ENCODE measurements at places on chromosomes 1 and 21.

DNA sequence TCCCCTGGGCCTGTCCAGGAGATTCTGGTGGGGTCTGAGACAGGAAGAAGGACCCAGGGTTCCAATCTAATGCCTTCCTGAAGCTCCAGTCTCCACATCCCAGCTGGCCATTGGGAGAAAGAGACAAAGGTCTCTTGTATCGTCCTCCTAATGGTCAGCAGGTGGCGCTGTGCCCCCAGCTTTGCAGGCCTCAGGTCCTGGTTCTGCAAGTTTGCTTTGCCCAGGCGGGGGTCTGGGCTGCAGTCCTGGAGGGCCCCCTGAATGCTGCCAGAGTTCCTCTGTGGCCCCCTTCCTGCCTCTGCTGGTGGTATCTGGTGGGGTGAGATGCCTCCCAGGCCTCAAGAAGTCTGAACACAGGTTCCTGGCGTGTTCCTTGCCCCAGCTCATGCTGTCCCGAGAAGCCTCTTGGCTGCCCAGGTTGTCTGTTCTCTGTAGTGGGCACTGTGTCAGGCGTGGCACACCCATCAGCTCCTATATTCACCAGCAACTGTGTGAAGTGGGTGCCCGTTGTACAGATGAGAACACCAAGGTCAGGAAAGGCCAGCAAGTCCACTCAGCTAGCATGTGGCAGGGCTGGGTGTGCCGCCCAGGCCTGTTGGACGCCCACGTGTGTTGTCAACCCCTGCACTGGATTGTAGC, 33.8 kb upstream of the CSF3R start:
- DNase-seq = peak; percentile 25

GRCh38 chr1:119647228-119647733, 785 bp downstream of the ZNF697 start:
- DNase-seq = no peak

GRCh38 chr21:28421716-28422524, 570.8 kb downstream of the LTN1 start:
- DNase-seq = no peak

DNA sequence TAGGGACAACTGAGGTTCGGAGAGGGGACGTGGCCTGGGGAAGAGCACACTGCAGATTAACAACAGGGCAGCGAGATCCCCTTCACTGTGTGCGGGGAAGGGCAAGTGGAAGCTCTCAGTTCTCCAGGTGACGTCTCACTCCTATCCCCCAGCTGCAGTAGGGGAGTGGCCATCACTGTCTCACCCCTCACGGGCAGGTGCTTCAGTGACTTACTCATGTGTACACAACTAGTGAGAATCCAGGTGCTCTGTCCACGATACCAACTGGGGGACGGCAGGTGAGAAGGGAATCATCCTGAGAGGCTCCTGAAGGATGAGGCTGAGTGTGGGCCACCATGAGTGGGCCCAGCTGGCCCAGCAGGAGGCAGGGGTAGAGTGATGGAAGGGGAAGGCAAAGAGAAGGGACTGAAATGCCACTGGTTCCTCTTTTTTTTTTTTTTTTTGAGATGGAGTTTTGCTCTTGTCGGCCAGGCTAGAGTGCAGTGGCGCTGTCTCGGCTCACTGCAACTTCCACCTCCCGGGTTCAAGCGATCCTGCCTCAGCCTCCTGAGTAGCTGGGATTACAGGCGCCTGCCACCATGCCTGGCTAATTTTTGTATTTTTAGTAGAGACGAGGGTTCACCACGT, 25.9 kb downstream of the RHBG start:
- no peak for DNase-seq

DNA sequence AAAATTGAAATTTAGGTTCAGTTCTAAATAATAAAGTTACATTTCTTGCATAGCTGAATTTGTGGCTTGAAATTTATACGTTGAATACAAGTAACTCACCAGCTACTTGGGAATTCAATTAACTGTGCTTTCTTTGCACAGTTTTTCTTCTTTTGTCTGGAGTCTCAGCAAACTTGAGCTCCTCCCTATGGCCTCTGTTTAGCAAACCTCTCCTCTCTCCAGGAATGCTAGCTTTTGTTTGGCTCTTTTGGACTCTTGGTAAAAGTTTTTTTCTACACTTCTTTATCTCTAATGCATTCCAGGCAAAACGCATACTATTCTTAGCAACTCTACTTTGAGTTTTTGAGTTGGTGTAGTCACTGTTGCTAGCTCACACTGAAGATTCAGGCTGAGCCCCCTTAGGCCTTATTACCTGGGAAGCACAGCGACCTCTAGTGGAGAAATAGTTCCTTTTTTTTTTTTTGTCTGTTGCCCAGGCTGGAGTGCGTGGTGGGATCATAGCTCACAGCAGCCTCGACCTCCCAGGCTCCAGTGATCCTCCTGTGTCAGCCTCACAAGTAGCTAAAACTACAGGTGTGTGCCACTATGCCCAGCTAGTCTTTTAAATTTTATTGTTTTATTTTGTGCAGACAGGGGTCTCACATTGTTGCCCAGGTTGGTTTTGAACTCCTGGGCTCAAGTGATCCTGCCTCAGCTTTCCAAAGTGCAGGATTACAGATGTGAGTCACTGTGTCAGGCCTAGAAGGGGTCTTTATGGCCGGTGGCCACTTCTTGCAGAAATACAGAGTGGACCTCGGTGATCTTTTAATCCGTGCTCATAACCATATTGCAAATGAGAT, 61.7 kb downstream of the CASQ2 start:
- DNase-seq = no peak

- DNase-seq = no peak
These were observed 24.8 kb downstream of the PGM1 start for GRCh38 chr1:63618011-63618410.

GRCh38 chr1:16718908-16719533, 21.3 kb upstream of the RNU1-4 start:
- DNase-seq = no peak

DNA sequence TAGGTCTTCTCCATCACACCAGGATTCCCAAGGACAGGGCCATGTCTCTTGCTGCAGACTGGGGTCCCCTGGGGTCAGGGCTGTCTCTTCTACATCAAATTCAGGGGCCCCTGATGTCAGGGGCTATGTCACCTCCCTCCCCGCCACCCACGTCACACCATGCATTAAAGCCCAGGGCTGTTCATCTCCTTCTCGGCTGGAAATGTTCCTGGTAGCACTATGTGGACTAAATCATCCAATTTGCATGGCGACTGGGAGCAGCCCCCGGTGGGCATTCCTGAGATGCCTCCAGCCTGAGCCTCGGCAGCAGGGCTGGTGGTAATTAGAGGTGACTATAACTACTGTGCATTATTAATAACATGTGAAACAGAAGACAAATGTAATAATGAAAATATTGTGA, 151.7 kb upstream of the HMGB4 start:
- no peak for DNase-seq

DNA sequence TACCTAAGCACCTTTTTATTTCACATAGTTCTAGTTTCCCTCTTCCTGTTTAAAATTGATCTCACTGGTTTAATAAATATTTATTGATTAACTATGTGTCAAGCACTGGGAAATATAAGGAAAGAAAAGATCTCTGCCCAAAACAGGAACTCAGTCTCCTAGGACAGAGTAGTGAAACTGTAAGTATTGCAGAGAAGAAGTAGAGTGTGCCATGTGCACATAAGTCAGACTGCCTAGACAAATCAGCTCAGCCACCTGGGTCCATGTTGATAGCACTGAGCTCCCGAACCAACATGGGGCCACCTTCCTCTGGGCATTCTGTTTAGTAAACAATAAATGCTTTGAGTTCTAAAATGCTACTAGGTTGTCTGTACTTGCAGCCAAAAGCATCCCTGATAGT, 9.8 kb upstream of the SSX2IP start:
- no peak for DNase-seq

DNA sequence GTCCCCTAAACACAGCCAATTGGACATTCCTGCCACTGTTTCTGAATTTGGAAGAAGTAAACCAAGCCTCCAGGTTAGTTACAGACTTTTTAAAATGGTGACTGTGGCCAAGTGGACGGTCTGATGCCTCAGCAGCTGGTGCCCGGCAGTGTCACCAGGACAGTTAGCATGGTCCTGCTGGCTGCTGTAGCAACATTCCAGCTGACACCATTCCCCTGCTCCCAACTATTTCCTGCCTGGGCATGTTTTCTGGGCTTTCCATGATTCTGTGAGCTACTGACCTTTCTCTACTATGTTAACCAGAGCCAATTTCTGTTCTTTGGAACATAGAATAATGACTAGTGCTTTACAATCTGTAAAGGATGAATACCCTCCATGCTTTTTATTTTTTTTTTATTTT, 95.0 kb downstream of the TLR5 start:
- no peak for DNase-seq

GRCh38 chr1:57034713-57035112, 68.9 kb upstream of the C8B start:
- DNase-seq = no peak

DNA sequence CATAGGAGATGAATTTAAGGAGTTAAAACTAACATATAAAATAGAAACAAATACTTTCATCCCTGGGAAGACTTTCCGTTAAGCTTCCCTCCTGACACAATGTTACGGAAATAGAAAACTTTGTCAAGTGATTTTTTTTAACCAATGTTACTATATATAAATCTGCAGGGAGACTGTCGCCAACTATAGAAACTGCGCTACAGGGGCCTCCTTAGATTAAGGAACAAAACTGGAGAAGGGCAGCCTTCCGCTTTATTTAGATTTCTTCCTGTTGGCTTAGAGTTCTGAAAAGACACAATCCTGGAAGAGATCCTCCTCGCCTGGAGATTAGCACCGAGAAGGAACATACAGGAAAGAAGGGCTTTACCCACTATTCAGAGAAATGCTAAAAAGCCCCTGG, 1.5 kb downstream of the MGST3 start:
- DNase-seq = no peak

DNA sequence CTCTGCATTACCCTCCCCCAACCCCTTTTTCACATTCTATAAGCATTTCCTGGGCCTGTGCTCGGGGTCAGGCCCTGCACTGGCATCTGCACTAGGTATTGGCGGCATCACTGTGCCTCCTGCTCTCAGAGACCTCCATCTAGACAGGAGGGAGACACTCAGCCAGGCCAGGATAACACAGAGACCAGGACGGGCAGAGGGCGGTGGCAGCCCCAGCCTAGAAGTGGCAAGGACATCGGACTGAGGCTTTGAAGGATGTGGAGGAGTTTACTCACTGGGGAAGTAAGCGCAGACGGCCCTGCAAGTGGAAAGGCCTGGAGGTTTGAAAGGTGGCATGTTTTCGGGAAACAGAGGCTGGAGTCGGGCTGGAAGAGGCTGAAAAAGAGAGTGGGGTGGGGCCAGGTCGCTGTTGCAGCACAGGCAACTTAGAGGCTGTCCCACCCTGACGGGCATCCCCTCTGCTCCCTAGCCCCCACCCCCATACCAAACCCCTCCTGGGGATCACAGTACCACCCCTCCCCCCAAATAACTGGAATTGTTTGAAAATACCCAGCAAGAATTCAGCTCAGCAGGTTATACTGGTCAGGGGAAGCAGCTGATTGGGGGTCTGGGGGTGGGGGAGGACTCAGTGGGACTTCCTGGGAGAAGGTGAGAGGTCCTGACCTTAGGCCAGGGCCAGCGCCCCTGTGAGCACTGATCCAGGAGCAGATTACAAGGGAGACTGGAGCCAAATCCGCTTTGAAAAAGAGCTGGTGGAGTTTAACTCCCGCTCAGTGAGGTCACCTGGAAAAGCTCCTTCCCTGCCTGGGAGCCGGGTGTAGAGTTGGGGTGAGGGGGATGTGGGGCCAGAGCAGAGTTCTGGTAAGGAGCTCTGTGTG, 121.8 kb upstream of the WNT4 start:
- DNase-seq = no peak

- no peak for DNase-seq
These were observed 11.5 kb downstream of the ABL2 start for GRCh38 chr1:179217943-179218507.

DNA sequence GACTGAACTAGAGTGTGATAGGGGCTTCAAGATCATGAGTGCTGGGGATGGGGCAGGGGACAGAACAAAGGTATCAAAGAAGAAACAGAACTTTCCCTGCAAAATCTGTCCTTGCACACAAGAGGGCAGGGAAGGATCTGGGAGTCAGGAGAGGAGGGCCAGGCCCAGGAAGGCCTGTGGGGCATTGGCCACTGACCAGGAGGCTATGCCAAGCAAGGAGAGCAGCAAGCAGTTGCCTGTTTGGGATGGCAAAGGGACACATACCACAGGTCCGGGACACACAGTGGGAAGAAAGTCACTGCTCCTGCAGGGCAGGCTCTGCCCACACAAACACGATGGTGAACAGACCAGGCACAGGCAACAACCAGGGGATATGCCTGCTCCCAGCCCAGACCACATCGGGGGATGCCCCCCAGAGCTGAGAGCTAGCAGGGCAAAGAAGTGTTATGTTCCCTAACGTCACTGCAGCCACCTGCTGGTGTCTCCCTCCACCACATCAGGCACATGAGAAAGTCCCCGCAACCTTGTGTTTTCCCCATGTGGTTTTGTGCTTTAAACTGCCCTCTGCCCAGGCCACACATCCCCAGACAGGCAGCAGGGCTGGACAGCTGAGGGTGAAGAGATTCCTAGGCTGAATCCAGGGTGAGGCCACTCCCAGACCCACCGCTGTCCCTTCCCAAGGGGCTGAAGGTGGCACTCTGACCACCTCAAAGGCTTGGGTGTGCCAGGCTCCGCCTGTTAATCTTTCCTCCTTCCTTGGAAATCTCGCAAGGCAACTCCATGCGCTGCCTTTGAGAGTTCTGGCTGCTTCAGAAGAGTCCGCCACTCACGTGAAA, 53.6 kb downstream of the KIF21B start:
- no peak for DNase-seq

GRCh38 chr1:221093903-221094791, 214.9 kb downstream of the HLX start:
- DNase-seq = no peak

DNA sequence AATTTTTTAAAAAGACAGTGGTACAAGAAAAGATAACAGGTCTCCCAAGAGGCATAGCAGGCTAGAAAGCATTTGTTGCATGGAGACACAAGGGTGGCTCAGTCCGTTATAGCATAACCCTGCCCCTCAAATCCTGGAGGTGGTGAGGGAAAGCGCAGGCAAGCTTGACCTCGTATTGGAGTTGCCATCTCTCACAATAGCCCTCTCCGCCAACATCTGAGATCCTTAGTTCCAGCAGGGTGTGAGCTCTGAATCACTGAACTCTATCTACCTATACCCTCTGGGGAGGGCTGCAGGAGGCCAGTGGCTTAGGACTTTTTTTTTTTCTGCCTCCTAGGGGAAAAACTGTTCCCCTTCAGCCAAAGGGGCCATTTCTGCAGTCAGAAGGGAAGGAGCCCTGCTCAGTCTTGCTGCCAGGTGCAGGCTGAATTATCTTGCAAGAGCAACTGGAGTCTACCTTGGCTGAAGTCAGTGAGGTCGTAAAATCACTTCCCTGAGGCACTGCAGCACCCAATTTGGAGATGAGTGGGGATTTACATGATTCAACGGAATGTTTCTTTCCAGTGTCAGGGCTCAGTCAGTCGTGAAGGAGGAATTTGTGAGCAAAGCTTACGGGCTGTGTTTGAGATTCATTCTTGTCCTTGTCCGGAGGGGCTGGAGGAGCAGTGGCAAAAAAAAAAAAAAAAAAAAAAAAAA, 17.2 kb upstream of the C8A start:
- DNase-seq = no peak
